Inflammatory macrophage treated with lipopolysaccharide for 1 hour (primary cell): ENCODE measurements at places on chromosomes 5 and 9.

DNA sequence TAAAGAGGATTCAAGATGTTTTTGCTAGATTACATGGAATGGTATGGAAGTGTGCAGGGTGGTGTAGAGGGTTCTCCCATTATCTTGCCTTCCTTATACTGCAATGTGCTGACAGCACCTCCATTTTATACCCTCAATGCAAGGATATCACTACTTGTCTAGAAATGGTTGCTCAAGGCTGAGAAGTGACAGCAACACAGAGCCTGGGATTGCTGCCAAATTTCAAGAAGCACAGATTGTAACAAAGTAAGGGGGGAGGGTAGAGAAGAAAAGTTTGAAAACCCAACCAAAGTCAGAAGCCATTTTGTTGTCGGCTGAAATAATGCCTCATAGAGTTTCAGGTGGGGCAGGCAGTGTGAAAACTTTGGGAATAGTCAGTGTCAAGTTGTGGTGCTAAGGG lies 29.8 kb downstream of the PCDHAC2 start:
- DNase-seq: no peak

DNA sequence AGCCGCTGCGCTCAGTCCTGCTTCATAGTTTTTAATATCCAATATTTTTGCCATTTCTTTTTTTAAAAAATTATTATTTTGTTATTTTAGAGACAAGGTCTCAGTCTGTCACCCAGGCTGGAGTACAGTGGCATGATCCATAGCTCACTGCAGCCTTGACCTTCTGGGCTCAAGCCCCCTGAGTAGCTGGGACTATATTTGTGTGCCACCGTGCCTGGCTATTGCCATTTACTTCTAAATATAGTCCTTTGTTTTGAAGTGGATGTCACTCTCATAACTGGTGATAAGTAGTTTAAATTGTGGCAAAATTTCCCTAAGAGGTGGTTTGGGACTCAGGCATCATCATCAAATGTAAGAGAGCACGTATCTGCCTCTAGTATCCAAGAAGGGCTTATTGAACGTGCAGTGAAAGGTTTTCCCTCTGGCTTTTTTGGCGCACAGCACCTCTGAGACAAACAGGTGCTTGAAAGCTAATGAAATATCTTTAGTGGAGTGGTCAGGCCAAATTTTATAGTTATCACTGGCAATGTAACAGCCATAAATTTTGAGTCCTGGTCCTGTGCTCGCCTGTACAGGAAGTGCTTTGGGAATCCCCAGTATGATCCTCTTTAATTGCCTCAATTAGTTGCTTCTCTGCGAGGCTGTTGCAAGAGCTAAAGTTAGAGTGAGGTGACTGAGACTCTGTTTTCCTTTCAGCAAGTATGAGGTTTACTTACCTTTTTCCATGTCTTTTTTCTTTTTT lies 14.8 kb downstream of the STXBP1 start:
- DNase-seq: no peak

DNA sequence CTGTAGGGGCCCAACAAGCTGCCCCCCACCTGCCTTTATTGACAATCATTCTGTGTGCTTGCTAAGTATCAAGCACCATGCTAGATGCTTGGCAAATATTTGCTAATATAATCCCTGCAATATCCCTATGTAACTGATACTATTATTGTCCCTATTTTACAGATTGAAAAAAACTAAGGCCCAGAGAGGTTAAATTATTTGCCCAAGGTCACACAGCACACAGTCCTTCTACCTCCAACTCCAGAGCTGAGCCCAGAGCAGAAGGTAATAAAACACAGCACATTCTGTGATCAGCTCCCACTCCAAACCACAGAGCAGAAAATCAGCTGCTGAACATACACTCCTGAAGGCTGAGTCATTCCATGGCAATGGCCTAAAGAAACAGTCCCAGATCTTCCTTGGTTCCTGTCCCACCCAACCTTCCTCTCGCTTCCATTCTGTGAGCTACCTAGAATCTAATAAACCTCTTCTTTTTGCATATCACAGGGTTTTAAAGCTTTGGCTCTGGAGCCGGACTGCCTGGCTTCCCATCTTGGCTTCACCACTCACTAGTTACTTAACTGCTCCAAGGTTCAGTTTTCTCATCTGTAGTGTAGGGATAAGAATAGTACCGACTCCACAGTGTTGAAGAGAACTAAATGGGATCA lies 66.7 kb upstream of the ADRA1B start:
- DNase-seq: no peak

GRCh38 chr9:13282998-13283397 lies 3.5 kb upstream of the MPDZ start:
- no peak for DNase-seq

DNA sequence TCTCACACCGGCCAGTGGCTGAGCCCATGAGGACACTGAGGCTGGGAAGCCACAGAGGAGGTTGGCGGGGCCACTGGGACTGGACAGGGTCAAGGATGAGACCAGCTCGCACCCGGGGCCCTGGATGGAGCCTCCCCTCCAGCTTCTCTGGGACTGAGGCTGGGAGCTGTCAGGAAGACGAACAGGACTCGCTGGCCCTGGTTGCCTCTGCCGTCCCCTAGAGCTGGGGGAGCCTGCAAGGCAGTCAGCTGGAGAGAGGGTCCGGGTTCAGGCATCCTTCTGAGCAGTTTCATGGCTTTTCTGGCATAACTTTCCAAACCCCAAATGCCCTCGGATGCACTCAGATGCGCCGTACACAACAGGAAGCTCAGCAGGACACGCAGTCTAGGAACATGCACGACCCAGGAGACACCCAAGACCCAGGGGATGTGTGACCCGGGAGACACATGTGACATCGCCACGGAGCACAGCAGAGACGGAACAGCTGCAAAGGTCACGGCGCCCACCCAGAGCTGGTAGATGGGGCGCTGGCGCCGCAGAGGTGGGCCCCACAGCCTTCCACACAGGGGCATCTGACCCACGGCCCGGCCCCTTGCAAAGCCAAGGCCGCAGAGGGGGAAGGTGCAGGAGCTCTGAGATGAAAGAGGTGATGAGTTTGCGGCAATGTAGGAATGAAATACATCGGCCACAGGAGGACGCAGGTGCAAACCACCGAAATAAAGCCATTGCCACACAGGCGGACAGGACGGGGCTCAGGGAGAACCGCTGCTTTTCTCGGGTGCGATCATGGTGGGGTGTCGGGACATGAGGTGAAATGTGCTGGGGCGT lies 17.1 kb downstream of the TPPP start:
- DNase-seq: no peak

DNA sequence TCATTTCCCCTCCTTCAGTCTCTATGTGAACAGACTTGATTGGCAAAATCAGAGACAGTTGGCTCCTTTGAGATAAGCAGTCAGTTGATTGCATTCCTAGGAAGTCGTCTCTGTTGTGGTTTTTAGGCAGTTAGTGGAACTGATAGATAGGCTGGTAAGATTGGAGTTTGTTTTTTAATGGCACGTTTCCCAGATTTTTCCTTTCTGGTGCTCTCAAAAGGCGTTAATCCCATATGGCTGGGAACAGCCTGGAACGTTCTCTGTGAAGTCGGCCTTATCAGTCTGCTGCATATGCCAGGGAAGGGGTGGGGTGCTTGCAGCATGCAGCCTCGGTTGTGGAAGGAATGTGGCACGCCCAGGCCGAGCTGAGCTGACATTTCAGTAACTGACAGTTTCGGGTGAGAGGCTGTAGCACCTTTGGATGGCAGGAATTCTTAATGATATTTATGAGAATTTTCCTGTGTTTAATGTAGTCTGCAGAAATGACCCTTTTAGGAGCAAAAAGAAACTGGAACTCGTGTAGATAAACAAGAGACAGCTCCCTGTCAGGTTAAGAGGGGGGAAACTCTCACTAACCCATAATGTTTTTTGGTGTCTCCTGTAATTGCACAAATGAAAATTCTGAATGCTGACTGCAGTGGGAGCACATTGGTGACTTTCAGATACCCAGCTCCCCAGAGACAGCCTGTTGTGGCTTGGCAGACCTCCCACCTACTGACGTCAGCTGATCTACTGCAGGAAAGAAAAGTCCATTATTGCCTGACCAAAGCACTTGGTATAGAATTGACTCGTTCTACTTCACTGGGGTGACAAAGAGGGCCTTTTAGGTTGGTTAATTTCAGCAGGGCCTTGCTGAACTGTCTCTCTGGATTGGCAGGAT lies 6.3 kb downstream of the SPTAN1 start:
- peak; percentile 93 for DNase-seq

DNA sequence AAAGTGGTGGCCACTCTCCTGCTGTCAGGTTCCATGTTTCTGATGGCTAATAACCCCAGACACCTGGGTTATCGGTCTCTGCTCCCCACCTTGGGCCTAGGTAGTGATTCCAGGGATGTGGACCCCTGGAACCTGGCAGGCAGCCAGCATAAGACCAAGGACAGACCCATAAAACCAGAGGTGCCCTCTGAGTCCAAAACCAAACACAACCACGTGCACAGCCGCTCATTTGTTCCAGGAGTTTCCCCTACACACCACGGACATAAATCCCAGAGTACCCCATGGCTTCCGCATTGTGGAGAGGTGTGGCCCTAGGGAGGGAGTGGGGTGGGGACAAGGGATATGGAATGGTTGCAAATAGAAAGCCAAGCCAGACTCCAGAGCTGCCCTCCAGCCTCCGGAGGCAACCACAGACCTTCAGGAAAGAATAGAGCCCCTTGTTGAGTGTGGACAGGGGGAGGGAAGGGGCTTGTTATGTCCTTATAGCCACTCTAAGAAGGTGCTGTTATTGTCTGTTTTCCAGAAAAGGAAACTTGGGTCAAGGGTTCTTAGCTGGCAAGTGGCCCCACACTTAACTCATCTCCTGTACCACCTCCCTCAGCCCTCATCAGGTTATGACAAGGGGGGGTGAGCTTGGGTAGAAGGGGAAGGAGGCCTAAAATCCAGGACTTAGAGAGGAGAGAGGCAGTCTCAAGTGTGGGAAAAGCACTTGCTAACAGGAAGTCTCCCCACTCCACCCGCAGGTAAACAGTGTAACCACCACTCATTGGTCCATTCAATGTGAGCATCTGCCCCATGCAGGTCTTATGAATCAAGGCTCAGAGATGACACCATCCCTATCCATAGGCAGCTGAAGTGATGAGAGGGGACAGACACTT lies 23.6 kb upstream of the CYSTM1 start:
- DNase-seq: no peak

GRCh38 chr5:13695076-13695712 lies 249.3 kb downstream of the DNAH5 start:
- no peak for DNase-seq

- DNase-seq: no peak
Measured at GRCh38 chr5:142670804-142671203, 15.1 kb downstream of the FGF1 start.

DNA sequence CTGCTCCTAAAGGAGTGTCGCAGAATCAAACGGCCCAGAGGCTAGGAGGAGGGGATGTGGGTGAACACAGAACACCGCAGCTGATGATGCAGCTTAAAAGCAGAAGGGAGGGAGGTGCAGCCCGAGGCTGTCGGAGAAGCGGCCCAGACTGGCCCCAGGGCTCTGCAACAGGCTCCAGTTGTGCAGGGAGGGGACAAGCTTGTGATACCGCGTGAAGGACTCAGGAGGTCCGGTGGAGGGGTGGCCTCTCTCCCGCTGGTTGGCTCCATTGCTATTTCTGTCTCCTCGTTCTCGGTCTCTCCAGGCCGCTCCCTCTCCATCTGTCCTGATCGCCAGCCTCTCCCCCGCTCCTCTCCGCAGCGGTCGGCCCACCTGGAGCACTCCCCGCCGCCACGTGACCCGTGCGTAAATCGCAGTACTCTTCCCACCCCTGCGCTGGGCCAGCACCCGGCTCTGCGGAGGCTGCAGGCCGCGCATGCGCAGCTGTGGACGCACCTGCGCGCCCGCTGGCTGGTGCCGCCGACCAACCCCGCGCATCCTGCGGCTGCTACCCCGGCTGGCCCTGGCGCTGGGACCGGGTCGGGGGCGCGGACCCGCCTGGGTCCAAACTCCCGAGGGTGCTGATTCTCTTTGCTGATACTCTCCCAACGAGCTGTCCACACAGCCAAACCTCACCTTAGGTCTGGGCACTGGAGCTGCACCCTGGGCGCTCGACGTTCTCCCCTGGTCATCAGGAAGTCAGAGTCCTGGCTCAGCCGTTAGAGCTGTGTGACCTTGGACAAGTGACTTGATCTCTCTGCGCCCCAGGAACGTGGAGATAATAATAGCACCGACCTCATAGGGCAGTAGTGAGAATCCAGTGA lies 3.7 kb upstream of the STXBP1 start:
- peak; percentile 29 for DNase-seq
